Activated naive CD4-positive, alpha-beta T cell (primary cell): ENCODE measurements at places on chromosomes 5 and 9.

GRCh38 chr9:128882677-128883603, 1.0 kb downstream of the LRRC8A start:
- no peak for DNase-seq

- DNase-seq = no peak
These were observed 29.7 kb downstream of the ZNF462 start for GRCh38 chr9:106892632-106893031.

DNA sequence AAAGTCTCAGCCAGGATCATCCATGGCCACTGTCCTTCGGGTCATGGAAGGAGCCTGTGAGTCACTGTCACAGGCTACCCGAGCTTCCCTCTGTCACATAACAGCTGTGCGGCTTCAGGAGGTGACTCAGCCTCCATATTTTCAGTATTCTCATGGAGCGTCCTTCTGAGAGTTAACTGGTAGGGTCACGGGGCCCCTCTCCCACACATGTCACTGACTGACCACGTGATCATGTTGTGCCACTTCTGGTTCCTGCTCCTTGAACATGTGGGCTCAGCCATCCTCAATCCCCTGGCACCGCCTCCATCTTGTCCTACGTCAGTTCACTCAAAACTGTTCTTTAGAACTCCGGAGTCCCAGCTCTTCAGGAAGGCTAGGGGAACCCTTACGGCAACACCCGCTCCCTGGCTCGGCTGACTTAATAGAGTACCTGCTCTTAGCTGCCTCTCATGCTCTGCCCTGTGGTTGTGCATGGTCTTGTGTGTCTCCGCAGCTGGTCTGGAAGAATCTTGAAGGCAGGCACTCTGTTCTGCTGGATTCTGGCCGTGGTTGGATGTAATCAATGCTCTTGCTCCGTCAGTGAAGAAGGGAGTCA, 182.8 kb downstream of the ICE1 start:
- no peak for DNase-seq

DNA sequence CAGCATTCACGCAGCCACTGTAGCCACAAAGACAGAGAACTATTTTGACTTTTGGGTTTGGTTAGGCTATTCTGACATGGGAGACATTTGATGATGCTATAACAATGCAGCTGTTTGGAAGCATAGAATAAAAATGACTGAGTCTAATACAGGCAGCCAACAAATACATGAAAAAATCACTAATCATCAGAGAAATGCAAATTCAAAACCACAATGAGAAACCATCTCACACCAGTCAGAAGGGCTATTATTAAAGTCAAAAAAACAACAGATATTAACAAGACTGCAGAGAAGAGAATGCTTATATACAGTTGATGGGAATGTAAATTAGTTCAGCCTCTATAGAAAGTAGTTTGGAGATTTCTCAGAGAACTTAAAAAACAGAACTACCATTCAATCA, 107.1 kb upstream of the POC5 start:
- DNase-seq = no peak

GRCh38 chr5:35443803-35444595, 173.7 kb upstream of the SPEF2 start:
- no peak for DNase-seq

DNA sequence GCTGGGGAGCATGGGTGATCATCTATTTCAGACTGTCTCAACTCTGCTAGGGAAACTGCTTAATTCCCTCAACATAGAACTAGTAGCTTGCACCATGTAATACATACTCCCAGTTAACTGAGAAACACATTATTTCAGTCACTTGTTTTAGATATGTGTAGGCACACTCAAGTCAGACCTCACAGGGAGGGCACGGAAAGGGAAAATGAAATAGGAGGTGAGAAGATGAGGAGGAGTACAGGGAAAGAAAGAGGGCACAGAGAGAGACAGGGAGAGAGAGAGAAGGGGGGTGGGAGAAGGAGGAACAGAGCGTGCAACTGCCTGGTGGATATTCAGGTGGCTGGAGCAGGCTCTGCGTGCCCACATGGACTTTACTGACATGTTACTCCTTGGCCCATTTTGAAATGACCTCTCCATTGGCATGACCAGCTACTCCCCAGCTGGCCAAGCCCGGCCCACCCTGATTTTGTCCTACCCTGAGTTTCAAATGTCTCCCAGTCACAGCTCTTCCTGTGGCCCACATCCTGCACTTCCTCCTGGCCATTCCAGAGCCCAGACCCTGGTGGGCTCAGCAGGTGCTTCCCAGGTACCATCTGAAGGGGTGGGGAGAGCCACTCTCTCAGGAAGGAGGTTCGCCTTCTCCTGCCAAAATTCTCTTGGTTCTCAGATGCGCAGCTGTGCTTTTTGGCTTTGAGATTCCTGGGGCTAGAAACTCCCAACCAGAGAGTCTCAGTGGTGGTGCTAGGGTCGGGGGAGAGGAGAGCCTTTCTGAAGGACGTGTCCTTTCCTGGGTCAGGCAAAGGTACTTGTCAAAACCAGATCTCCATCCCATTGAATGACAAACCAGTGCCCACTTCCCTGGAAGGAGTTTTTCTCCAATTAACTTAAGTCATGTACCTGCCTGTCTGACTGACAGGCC, 229.4 kb downstream of the FSTL4 start:
- no peak for DNase-seq

DNA sequence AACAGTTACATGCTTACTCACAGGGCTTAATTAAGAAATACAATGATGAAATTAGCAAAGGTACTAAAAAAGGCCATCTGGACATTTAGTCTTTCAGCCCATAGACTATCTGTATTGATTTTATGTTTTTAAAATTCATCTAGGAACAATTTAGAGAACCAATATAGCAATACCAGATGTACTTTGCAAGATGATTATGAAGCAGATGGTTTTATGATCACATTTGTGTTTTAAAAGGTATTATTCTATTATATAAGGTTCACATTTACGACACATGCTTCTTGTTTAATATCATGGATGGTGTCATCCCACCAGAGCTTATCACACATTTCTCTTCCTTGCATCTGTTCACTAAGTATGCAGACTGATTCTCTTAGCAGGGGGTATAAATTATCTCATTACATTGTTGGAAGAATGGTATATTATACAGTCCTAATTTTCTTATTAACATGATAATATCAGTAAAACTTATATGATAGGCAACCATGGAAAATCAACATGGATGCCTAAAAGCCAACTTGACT, 21.1 kb upstream of the SRFBP1 start:
- no peak for DNase-seq
